ENCODE measurements at places on chromosomes 13 and 19. TPM values are rescaled to one million over a fixed set of nuclear protein-coding genes. Genes with fewer than 3 reads are reported as not detected.

Gene ZIK1
- total RNA-seq: 5.2 TPM

Gene MCF2L
- total RNA-seq: 1.1 TPM

Gene CKM
- total RNA-seq: not detected

Gene KANK3
- total RNA-seq: 0.16 TPM

Measured in bronchial smooth muscle cell (primary cell).